Stimulated activated CD8-positive, alpha-beta memory T cell treated with anti-CD3 and anti-CD28 coated beads, Interleukin-4, amount 100 ng/mL, for 1 hour (primary cell): ENCODE measurements at places on chromosomes 1 and 21.
A peak's percentile ranks its signal among the peaks of the same experiment; 100 is the strongest.

GRCh38 chr1:7611421-7612010, 159.6 kb upstream of the VAMP3 start:
- DNase-seq, result no peak

- no peak for DNase-seq
These were observed 33.3 kb downstream of the RCC2 start for GRCh38 chr1:17405898-17406759.

DNA sequence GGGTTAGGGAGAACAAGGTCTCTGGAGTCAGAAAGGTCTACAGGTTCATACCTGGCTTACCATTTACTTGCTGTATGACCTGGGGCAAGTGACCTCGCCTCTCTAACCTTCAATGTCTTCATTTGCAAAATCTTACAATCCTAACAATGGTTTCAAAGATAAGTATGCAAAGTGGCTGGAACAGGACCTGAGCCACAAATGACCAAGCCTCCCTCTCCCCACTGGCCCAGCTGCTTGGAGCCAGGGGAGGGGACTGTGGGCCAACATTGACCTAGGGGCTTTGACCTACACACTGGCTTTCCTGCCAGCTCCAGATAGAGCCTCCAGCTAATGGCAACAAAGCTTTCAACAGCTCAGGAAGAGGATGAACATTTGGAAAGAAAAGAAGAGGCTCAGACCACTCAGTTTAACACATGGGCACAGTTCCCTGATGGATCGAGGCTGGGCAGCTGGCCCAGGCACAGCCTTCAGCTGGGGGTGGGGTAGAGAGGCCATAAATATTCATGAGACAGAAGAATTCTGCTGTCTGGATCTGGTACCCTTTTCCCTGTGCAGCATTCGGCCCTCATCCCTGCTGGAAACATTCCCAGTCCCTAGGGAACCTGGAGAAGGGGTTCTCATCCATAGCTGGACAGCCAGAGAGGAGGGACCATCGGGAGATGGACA, 12.9 kb downstream of the PTAFR start:
- no peak for DNase-seq

- no peak for DNase-seq
These were observed 359.0 kb upstream of the PTBP2 start for GRCh38 chr1:96362623-96363022.

GRCh38 chr1:231460614-231461013, 38.5 kb upstream of the EGLN1 start:
- DNase-seq, result peak; percentile 38

- DNase-seq, result no peak
These were observed 32.3 kb downstream of the VWA5B1 start for GRCh38 chr1:20322825-20323612.

DNA sequence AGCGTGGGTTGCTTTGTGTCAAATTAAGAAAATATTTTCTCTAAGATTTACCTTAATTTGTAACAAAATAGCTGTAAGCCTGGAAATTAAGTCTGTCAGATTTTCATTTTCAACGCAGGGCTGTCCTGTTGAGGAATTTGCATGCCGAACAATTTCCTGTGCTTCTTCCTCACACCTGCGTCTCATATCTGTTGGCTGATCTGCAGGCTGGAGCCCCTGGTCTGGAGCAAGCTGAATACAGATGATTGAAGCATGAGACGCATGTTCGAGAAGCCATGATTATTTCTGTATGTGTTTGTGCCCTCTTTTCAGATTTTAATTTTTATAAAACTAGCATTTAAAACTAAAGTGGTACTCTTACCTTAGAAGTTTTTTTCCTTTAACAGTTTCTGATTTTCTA, 9.8 kb downstream of the MIXL1 start:
- DNase-seq, result no peak

- no peak for DNase-seq
These were observed 225.4 kb downstream of the SMYD3 start for GRCh38 chr1:246281639-246282038.

DNA sequence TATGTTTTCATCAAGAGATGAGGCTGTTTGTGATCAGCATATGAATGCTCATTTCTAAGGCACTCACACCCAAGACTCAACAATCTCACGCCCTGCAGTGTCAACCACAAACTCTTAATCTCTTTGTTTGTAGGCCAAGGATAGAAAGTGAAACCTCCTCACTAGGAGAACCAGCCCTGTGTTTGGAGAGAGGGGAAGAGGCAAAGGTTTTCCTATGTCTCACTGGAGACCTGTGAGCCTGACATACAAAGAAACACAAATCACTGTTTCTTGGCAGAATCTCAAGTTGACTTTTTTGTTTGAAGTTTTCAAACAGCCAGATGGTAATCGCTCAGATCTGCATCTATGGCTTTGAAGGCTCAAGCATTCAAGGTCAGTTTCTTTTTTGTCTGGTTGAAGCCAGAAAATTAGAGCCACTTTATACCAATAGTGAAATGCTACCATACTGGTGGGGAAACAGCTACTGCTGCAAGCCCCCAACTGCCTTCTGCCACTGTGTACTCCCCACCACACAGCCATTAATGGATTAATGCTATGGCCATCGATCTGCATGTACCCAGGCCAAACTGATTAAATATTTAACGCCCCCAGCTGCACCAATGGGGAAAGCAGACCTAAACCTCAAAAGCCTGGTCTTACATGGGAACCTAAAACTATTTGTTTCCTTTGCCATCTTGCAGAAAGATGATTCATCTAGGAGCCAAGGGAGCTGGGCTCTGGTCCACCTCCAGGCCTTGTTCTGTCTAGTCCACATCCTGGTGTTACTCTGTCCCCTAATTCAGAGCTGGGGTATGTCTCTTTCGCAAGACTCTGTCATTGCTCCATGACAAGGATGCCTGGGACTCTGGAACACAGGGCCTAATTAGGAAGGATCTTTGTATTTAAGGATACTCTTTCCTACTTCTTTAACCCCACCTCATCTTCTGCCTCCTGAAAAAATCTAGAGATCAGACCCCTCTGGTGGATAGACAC, 16.3 kb downstream of the PDZK1 start:
- no peak for DNase-seq

GRCh38 chr1:207069061-207069460, 16.0 kb downstream of the PFKFB2 start:
- DNase-seq, result no peak

- no peak for DNase-seq
These were observed 157.9 kb upstream of the CHRM3 start for GRCh38 chr1:239228451-239228850.

GRCh38 chr1:48969971-48970370, 193.3 kb upstream of the BEND5 start:
- no peak for DNase-seq

GRCh38 chr1:237211031-237211430, 169.0 kb downstream of the RYR2 start:
- DNase-seq, result no peak

DNA sequence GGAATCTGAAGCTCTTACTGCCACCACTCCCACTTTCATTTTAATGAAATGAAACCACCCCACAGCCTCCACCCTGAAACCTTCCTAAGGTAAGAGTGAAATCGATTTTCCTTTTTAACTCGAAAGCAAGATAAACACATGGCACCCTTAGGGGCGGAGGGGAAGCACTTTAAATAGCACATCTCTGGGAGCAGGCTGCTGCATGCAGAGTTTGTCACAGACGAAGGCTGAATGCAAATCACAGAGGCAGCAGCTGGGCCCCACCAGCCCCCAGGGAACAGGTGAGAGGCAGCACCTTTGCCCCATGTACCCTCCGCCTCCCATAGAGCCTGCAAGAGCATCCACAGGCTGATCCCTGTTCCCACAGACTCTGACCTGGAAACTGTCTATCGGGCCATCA, 60.0 kb upstream of the GRIK3 start:
- no peak for DNase-seq

DNA sequence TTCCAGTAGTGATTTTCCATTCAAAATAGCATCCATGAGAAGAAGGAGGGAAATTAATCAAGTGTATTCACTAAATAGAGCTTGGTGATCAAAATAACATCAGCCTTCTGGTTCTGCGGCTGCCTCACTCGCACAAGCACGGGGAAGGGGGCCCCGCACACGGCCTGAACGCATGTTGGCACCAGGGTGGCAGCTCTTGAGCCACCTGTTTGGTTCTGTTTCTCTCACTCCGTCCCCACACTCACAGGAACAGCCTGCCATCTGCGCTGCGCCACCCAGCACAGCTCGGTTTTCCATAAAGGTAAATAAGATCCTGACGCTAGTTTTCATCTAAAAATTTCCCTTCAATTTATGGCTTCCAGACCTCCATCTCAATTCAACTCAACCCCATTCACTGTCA, 49.4 kb downstream of the TIAM1 start:
- no peak for DNase-seq

DNA sequence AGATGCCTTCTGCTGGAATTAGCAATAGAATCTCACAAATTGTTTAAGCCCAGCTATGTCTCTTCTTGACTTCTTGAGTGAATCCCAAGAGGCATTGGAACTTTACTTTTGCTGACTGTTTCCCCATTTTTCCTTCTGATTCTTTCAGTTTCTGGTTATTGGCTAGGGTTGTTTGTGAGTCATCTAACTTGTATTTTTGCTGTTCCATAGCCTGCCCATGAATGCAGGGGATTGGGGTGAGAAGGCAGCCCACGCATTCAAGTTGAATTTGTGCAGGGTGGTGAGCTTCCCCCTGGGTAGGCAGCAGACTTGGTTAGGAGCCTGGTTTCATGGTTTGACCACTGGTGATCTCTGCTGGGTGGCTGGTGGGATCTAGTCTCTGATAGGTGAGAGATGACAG, 10.4 kb upstream of the KLF17 start:
- DNase-seq, result no peak

DNA sequence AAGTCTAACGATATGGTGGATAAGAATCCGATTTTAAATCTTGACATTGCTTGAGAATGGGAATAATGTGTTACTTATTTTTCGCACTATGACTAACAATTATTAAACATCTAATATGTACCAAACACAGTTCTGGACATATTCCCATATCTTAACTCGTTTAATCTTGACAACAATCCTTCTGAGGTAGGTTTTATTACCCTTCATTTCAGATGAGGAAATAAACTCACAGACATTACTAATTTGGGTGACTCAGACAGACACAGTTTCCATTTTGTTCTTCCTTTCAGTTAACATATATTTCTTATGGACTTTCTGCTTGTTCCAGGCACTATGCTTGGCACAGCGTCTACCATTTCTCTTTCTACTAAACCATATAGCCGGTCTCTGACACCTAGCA, 244.8 kb downstream of the SMYD3 start:
- DNase-seq, result no peak
